ENCODE measurements at places on chromosomes 13 and 19.

DNA sequence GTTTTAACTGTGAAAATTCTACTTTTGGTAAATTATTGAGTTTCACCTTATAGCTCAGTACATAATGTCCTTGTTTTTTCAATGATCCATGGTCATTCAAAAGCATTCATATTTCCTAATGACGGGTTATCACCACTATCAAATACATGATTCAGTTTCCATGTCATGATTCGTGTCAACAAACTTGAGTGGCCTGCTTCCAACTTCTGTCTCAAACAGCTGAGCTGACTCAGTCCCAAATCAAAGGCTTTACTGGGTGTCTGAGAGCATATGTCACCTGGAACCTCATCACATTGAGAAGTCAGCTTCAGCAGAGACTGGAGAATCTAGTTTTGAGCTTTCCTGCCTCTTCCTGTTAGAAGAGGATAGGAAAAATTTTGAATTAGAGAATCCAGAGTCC, 40.3 kb upstream of the SGCG start:
- no peak for DNase-seq

GRCh38 chr19:56973713-56974555, 133.4 kb upstream of the PEG3 start:
- no peak for DNase-seq

DNA sequence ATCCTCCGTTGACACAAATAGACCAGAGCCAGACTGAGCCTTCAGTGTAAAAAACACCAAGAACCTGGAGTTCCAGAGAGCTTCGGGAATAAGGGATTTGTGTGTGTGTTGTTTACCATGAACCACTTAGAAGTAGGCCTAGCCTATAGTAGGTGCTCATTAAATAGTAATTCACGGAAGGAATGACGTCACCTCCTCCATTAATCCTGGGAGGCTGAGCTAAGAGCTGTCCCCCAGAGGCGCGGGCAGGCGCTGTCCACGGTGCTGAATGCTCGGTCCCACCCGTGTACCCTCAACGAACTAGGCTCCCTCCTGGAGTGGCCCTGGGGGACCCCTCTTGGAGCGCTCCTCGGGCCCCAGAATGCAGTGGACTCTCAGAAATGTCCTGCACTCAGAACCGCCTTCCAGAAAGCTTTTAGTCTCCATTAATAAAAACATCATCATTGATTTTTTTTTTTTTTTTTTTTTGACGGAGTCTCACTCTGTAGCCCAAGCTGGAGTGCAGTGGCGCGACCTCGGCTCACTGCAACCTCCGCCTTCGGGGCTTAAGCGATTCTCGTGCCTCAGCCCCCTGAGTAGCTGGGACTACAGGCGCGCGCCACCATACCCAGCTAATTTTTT, 6.5 kb downstream of the UNC13A start:
- no peak for DNase-seq

GRCh38 chr19:10316229-10317044, 622 bp upstream of the FDX2 start:
- DNase-seq = no peak

DNA sequence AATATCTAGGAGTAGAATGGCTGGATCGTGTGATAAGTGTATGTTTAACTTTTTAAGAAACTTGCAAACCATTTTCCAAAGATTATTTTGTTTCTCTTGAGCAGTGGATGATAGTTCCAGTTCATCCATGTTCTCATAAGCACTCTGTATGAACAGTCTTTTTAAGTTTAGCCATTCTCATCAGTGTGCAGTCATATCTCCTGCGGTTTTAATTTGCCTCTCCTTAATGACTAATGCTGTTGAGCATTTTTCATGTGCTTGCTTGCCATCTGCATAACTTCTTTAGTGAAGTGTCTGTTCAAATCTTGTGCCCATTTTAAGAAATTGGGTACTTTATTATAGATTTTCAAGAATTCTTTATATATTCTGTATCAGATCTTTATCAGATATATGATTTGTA, 58.6 kb downstream of the WASF3 start:
- DNase-seq = no peak

DNA sequence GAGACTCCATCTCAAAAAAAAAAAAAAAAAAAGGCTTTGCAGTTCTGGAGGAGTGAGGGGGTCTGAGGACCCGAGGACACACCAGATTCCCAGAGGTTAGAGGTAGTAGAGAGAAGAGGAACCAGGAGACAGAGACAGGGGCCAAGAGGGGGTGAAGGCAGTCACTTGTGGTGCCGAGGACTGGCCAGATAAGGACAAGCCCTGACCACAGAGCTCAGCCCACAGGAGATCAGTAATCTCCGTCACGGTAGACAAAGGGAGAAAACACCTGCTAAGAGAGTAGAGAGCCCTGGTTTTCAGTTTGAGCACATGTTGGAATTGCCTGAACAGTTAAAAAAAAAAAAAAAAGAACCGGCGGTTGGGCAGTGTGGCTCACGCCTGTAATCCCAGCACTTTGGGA, 1.7 kb upstream of the PRAM1 start:
- DNase-seq = no peak

DNA sequence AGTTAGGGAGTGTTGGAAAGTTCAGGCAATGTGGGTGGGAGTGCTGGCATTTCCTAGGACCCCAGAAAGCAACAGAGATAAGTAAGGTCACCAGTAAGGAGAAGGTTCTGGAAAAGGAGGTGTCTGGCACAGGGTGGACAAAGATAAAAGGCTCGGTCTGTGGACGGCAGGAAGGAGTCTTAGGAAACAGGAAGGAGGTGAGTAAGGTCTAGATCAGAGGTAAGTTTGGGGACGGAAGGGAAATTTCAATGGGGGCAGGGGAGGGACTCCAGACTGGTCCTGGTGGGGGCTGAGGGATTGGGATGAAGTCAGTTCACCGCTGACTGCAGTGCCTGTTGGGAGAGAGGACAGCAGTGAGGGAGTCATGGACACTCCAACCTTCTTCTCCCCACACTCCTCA, 7.8 kb upstream of the OPA3 start:
- DNase-seq = no peak
